Colonic mucosa (tissue), 4 donors: ENCODE measurements at places on chromosomes 4 and X.

DNA sequence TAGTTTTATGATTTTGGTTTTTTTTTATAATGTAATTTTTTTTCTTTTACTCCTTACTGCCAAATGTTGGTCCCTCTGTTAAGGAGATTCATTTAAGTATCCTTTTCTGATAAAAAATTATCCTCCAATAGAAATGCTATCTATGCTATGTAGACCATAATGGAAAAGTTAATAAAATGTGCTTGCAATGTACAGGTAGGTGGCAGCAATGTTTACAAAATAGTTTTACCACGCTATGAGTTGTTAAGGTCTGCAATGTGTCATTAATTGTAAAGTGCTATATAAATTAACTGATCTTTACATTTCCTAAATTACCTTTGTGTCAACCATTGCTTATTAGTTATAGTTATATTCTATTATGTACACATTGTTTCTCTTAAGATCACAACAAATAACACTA is 3.8 kb upstream of the CENPC start:
- H3K4me3 ChIP-seq = no peak overlapping the region
- no peak overlapping the region for H3K27ac ChIP-seq
- no peaks in the 10 kb centered on the region for H3K4me1 ChIP-seq
- no peaks in the 10 kb centered on the region for H3K27me3 ChIP-seq

- H3K27me3 ChIP-seq = no peaks in the 10 kb centered on the region
- DNase-seq = no peak
- H3K4me3 ChIP-seq = no peak overlapping the region
Observed at GRCh38 chr4:120010646-120011045, 56.0 kb downstream of the MAD2L1 start.

DNA sequence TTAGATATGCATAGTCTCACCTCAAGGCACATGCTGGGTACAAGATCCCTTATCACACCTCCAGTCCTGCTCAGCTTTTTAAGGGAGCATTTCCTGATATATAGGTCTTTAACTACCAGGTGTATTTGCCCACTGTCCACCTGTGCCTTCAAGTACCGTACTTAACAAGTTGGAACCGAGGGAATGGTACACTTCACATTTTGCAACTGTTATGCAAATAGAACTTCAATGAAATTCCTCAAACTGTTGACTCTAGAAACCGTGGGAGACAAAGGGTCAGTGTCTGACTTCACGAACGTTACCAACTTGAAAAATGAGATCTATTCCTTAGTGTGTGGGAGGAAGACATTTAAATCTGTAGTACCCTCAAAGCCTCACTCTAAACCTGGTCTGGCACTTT is 5.2 kb downstream of the TRIM2 start:
- peak; percentile 50 for DNase-seq
- H3K4me3 ChIP-seq = no peak overlapping the region
- no peaks in the 10 kb centered on the region for H3K36me3 ChIP-seq

DNA sequence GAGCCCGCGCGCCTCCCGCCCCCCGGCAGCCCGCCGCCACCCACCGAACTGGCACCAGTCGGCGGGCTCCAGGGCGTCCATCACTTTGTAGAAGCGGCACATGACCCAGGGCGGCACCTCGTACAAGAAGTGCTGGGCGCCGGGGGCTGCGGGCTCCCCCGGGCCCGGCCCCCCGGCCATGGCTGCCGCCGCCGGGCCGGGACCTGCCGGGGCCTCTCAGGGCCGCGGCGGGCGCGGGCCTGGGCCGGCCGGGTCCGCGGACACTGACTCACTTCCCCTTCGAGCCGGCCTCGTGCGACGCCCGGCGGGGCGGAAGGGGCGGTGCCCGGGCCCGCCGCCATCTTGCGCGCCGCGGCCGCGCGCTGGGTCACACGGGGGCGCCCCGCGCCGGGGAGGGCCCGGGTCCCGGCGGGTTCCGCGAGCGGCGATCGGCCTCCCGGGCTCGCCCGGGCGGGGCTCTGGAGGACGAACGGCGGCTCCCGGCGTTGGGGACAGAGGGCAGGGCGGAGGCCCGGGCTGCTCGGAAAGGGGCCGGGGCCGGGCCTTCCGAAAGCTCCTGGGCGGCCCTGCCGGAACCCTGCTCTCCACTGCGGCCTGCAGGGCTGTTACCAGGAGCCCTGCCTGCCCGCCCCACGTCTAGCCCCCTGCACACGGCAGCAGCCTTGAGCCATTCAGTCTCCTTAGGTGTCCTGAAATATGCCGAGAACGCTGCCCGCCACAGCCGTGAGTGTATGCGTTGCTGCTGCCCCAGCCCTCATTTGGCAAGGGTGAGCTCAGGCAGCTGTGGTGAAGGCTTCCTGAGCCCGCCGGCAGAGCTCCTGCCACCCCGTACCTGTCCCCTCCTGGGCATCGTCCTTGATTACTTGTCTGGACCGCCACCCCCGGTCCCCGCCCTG is at the start of gene IRAK1:
IRAK1 (minus strand) TSS at position 270 of the 896 bp plus-strand sequence; CDS start at position 180, 90 bp downstream.
- peak; percentile 51 for DNase-seq
- peak within 1 kb of the TSS; percentile 79 for H3K27ac ChIP-seq
- H3K36me3 ChIP-seq = no peaks in the 10 kb centered on the region
- no peaks in the 10 kb centered on the region for H3K4me1 ChIP-seq
- H3K4me3 ChIP-seq = peak within 1 kb of the TSS; percentile 58

DNA sequence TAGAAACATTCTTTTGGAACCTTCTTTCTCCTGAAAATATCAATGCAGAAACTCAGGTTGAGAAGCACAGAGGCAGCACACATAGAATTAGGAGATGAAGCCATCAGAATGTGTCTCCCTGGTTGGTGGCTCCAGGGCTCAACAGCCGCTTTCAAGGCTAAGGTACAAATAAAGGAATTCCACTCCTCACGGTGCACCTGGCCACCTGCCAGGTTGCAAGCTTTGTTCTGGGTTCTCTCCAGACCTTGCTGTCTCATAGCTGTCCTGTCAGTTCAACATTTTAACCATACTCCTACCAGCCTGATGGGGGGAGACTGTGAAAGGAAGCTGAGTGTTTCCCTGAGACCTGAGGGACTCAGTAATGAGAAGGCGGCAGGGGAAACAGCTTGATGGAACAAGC is 96.3 kb upstream of the HPF1 start:
- H3K27ac ChIP-seq = no peak overlapping the region
- no peaks in the 10 kb centered on the region for H3K4me1 ChIP-seq
- H3K36me3 ChIP-seq = no peaks in the 10 kb centered on the region

GRCh38 chr4:78612398-78613178 is 61.0 kb downstream of the ANXA3 start:
- DNase-seq = peak; percentile 42
- no peak overlapping the region for H3K4me3 ChIP-seq
- no peak overlapping the region for H3K27ac ChIP-seq
- H3K36me3 ChIP-seq = no peaks in the 10 kb centered on the region
- H3K27me3 ChIP-seq = no peaks in the 10 kb centered on the region

GRCh38 chrX:40279091-40279430 is 181.3 kb upstream of the BCOR start:
- H3K36me3 ChIP-seq = no peaks in the 10 kb centered on the region
- no peak overlapping the region for H3K4me3 ChIP-seq
- DNase-seq = no peak
- no peaks in the 10 kb centered on the region for H3K27me3 ChIP-seq

GRCh38 chr4:5812506-5813229 is 80.2 kb downstream of the CRMP1 start:
- no peak overlapping the region for H3K27ac ChIP-seq
- H3K27me3 ChIP-seq = no peaks in the 10 kb centered on the region
- H3K36me3 ChIP-seq = no peaks in the 10 kb centered on the region
- no peaks in the 10 kb centered on the region for H3K4me1 ChIP-seq
- peak; percentile 30 for DNase-seq

GRCh38 chr4:141900856-141901255 is 264.5 kb downstream of the IL15 start:
- H3K27me3 ChIP-seq = no peaks in the 10 kb centered on the region
- no peak for DNase-seq
- no peaks in the 10 kb centered on the region for H3K36me3 ChIP-seq
- H3K4me3 ChIP-seq = no peak overlapping the region
